ENCODE measurements at places on chromosomes 12 and 14.
A peak's percentile ranks its signal among the peaks of the same experiment; 100 is the strongest.

- DNase-seq, result no peak
Measured at GRCh38 chr14:71730471-71730870, 201.8 kb upstream of the RGS6 start.

DNA sequence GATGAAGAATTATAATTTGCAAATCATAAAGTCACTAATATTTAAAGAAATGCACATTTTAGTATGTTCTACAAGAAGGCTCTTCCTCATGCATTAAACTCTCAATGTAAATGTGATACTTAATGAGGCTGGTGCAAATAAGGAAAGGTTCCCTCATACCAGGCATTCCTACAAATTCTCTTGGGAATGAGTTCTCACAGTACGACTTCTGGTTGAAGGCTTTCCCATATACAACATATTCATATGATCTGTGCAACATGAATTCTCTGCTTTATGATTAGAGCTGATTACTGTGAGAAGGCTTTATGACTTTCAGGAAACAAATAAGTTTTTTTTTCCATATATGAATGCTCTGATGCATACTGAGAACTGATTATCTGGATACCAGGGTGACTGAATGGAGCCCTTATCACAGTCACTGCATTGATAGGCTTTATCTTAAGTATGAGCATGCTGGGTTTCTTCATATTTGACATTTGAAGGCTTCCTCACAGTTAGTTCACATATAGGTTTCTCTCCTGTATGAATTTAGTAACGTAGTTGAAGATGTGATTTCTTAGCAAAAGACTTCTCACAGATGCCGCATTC is 293.9 kb downstream of the RAD51B start:
- DNase-seq, result no peak

DNA sequence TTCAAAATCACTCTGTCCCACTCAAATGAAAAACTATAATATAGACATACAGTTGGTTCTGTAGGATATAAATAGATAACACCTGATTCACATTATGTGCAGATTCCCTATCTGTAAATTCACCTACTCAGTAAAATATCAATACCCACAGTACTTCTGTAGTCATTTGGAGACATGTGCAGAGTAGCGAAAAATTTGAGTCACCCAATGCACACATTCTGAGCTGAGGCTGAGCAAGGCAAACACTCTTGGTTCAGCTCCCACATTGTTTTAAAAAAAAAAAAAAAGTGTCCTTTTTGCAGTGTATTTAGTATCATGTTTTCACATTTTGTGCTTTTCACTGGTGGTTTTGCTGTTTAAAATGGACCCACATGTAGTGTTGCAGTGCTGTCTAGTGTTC is 27.3 kb upstream of the BBS10 start:
- DNase-seq, result no peak

DNA sequence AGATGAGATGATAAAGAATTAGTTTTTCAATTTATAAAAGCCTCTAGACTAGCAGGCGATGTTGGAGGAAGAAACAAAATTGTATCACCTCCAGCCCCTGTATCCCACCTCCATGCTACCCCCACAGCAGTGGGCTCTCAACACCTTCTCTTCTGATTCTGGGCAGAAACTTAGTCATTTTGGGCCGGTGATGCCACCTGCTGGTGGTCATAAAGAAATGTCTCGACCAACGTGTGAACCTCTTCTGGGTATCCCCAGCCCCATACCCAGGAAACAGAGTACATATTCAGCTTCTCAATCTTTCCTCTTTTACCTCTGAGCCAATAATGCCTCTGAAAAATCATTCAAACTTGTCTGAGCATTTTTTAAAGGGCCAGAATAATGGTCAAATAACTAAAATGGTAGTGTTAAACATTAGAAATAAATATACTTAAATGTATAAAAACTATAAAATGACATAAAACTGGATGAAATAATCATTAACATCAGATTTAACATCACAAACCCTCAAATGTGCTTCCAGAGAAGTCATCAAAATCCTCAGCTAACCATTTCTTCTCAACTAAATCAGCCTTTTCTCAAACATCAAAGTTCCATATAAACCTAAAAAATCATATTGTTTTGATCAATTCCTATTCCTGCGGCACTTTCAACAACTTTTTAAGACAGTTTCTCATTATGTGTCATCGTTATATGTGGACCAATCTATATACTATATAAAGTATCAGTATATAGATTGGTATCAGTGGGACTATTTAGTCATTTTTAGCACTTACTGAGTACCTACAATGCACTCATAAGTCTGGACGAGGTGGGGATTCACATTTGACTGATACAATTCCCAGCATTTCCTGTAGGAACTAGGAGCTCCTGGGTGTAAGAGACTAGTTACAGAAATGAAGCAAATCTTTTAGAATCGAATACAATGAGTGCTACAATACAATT is 69.4 kb downstream of the ATXN2 start:
- DNase-seq, result peak; percentile 41

DNA sequence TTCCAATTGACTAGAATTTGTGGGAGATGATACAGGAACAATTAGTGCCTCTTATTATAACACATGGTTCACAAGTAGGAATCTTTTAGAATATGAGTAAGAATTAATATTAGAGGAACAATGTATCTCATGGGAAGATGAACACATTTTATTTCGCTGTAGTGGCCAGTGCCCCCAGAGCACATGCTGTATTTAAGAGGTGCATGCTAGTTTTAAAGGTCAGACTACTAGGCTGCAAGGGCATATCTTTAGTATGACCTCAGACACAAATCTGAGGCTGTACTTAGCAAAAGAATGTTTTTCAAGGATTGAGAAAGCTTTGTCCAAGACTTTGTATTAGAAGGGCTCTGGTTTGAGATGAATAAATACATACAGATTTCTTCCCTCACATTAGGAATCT is 586.9 kb downstream of the CCER1 start:
- no peak for DNase-seq

- no peak for DNase-seq
Measured at GRCh38 chr12:117502233-117502632, 140.8 kb upstream of the NOS1 start.

All from effector CD4-positive, alpha-beta T cell (primary cell).